CD8-positive, alpha-beta memory T cell (primary cell): ENCODE measurements at places on chromosomes 12 and 14. TPM values are rescaled to one million over a fixed set of nuclear protein-coding genes. Genes with fewer than 3 reads are reported as not detected.

Gene SLC6A15
- not detected for total RNA-seq

Gene FAIM2
- total RNA-seq = 0.39 TPM

Gene SERPINA4
- total RNA-seq = not detected

Gene SOS2
- total RNA-seq = 18.4 TPM

Gene RASSF9
- total RNA-seq = not detected

Gene ART4
- total RNA-seq = not detected

Gene ARHGDIB
- 511 TPM for total RNA-seq

Gene DNAH10
- 0.13 TPM for total RNA-seq

Gene SELPLG
- total RNA-seq = 37.0 TPM

Gene PZP
- not detected for total RNA-seq

Gene LIN7A
- not detected for total RNA-seq

Gene ADAM21
- total RNA-seq = 0.09 TPM

Gene LPAR5
- total RNA-seq = 11.4 TPM

Gene ERBB3
- total RNA-seq = 1.9 TPM

Gene OTOGL
- total RNA-seq = not detected

Gene CLEC4D
- not detected for total RNA-seq

Gene CCDC177
- not detected for total RNA-seq

Gene A2M
- 1.4 TPM for total RNA-seq

Gene RPL10L
- total RNA-seq = not detected

Gene NFATC4
- 1.5 TPM for total RNA-seq

Gene GZMB
- 2,724 TPM for total RNA-seq

Gene OR6C75
- total RNA-seq = not detected

Gene OR10A7
- total RNA-seq = not detected

Gene WNT1
- not detected for total RNA-seq

Gene SLC25A47
- not detected for total RNA-seq

Gene DTX3
- 16.7 TPM for total RNA-seq

Gene GARIN6
- total RNA-seq = not detected

Gene EIF2S3B
- 2.2 TPM for total RNA-seq

Gene RNFT2
- 15.8 TPM for total RNA-seq

Gene LBHD2
- not detected for total RNA-seq

Gene TAMALIN
- 7.3 TPM for total RNA-seq

Gene CFAP251
- 0.31 TPM for total RNA-seq

Gene OR4E2
- not detected for total RNA-seq

Gene NUBPL
- 10.9 TPM for total RNA-seq

Gene C12orf54
- total RNA-seq = not detected

Gene NR1H4
- total RNA-seq = not detected

Gene RTN1
- total RNA-seq = not detected

Gene APOF
- not detected for total RNA-seq
